Activated T-helper 1 cell treated with anti-CD3 and anti-CD28 coated beads, Interleukin-2, amount 50 U/mL, for 16 hours (primary cell): ENCODE measurements at places on chromosomes 2 and 18.

- no peak for DNase-seq
Measured at GRCh38 chr2:239179851-239180371, 220.9 kb downstream of the HDAC4 start.

- no peak for DNase-seq
Measured at GRCh38 chr2:127118038-127118437, 11.1 kb upstream of the BIN1 start.

DNA sequence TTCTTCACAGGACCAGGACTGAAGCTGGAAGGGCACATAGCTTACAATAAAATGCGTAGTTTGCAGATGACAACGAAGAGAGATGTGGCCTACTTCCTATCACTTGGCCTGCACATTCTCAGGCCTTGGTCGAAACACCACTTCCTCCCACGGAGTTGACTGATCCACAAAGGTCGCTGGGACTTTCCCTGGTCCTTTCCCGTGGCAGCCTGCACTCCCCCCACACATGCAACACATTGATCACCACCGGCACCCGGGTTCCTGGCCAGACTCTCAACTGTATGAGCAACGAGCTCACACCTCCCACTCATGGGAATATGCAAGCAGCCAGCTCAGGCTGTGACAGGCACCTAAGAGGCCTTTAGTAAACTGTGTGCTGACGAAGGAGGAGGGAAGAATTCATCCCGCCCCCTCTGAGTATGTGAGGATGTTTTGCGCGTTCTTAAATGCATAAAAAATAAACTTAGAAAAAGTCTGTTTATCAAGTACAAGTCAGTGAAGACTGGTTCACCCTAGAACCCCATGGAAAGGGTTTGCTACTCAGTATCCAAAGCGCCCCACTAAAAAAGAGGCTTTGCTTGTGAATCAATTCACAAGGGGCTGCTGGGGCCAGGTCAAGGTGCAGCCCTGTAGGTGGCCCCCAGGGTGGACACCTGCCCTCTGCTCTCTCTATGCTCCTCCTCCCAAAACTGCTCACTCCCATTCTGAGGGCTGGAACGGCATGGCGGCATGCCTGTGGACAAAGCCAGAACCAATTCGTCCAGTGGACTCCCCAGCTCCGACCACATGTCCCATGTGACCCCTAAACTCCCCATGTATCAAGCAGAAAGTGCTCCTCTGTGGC is 154.3 kb downstream of the EIPR1 start:
- DNase-seq = peak; percentile 79

- no peak for DNase-seq
Measured at GRCh38 chr2:152594792-152595191, 122.5 kb downstream of the PRPF40A start.
